ENCODE measurements at places on chromosomes 5 and 9. TPM values are rescaled to one million over a fixed set of nuclear protein-coding genes. Genes with fewer than 3 reads are reported as not detected.

The TYRP1 gene
- polyA plus RNA-seq = not detected

The OR1B1 gene
- polyA plus RNA-seq = not detected

The PHF24 gene
- polyA plus RNA-seq = 0.36 TPM

The PCDHB14 gene
- 0.30 TPM for polyA plus RNA-seq

The STC2 gene
- polyA plus RNA-seq = 0.80 TPM

The AQP3 gene
- polyA plus RNA-seq = 5.0 TPM

The DDX4 gene
- polyA plus RNA-seq = not detected

The ENC1 gene
- 10.0 TPM for polyA plus RNA-seq

The RNF180 gene
- polyA plus RNA-seq = 0.77 TPM

The CDKN2B gene
- polyA plus RNA-seq = 1.6 TPM

The LPAR1 gene
- polyA plus RNA-seq = 14.4 TPM

The NTRK2 gene
- 0.63 TPM for polyA plus RNA-seq

The INSL6 gene
- polyA plus RNA-seq = not detected

The PPP2R2B gene
- polyA plus RNA-seq = 0.28 TPM

The GRIN3A gene
- 0.11 TPM for polyA plus RNA-seq

The STPG3 gene
- not detected for polyA plus RNA-seq
